CD4-positive, alpha-beta T cell treated with Interferon alpha-2 for 1 hour (primary cell): ENCODE measurements at places on chromosomes 1 and 21.
A peak's percentile ranks its signal among the peaks of the same experiment; 100 is the strongest.

- no peak for DNase-seq
Measured at GRCh38 chr21:14737284-14737691, 191.2 kb upstream of the SAMSN1 start.

DNA sequence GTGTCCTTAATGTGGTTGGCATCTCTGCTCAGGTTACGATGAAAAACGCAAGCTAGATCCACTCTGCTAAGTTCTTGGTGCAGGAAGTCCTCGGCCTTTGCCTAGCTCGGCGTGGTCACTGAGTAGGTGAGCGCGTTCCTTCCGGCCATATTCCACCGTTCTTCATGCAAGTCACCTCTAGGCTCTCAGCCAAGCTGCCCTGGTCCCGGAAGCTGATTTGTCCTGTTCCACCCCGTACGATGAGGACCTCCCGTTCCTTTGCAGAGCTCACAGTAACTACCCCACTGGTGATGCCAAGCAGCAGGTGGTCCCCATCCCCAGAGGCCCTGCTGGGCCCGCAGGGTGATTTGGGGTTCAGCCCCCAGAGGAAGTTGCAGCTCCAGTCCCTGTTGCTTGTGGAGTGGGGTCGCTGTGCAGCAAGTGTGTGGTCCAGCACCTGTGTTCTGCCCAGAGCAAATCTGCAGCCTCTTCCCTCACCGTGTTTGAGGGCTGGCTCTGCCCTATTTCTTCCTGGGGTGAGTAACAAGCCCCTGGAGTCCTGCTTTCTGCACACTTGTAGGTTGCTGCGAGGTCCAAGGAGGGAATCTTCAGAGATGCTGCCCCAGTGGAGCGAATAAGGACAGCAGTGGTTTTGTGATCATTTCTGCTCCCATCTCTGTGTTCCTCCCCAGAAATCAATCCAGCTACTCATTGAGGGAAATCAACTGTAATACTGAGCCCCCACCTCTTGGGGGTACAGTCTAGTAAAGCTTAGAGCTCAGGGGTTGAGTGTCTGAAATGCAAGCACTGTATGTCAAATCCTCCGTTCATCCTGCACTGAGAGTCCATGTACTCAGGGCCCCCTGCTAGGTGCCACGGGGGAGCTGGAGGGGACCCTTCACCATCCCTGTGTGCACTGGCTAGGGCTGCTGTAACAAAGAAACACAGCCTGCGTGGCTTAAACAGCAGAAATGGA, 2.3 kb downstream of the UMODL1 start:
- no peak for DNase-seq

DNA sequence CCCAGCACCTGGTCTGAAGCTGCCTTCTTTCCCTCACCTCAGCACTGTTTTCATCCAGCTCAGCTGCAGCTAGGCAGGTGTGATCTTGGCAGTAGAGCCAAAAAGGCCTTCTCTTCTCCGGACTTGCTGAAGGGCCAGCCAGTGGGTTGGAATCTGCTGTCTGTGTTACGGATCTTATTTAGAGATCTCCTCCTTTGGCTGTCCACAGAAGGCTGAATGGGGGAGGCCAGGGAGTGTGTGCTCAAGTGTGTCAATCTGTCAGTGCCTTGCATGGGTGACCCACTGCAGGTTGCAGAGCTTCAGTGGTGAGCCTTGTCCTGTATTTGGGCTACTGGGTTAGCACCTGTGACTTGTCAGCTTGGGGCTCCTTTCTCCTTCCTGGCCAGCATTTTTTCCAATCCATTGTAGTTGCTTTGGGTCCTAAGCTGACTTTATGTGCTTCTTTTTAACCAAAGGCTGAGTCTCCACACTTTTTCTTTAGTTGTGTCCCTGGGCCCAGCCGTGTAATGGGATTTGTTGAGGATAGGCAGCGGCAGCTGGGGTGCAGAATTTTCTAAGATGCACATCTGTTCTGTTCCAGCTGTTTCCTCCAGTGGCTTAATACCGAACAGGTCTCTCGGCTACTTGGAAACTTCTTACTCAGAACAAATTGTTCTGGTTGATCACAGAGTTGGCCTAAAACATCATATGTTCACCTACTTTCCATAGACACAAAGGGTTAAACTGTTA, 126.8 kb downstream of the PEX14 start:
- DNase-seq: no peak

DNA sequence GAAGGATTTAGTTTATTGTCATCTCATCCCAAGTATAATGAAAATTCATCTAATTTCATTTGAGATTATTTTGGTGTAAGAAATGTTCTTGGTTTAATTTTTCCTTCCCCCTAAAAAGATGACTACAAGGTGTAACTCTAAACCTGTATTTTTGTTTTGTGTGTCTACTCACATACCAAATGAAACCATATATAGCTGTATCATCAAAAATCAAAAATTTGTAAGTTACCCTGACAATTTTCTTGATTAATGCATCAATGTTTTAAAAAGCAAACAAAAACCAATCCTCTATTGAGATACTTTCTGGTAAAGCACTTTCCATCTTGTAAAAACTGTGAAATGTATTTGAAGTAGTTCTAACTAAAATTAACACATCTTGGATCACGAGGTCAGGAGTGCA, 30.8 kb downstream of the FH start:
- DNase-seq: no peak

- no peak for DNase-seq
Measured at GRCh38 chr1:111704776-111705175, 34.4 kb downstream of the INKA2 start.

GRCh38 chr1:22246755-22247480, 104.0 kb upstream of the WNT4 start:
- no peak for DNase-seq

DNA sequence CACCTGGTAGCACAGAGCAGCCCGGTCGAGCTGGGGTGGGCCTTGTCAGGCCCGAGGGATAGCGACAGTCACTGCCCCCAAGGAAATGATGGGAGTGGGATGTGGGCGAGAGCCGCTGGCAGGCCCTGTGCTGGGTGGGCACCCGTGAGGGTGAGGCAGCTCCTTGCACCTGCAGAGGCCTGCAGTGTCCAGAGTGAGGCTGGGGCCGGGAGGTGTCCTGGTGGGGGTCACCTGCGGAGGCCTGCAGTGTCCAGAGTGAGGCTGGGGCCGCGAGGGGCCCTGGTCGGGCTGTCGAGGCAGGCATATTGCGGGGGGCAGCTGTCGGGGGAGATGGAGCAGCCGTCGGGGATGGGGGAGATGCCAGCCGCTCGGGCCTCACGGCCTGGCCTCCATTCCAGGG, 49.5 kb downstream of the SLC19A1 start:
- no peak for DNase-seq

GRCh38 chr1:103283841-103284669, 175.7 kb upstream of the COL11A1 start:
- DNase-seq: no peak

- DNase-seq: no peak
Measured at GRCh38 chr21:29465546-29465945, 166.8 kb downstream of the BACH1 start.

- peak; percentile 11 for DNase-seq
Measured at GRCh38 chr1:206606867-206607266, 5.4 kb downstream of the EIF2D start.

DNA sequence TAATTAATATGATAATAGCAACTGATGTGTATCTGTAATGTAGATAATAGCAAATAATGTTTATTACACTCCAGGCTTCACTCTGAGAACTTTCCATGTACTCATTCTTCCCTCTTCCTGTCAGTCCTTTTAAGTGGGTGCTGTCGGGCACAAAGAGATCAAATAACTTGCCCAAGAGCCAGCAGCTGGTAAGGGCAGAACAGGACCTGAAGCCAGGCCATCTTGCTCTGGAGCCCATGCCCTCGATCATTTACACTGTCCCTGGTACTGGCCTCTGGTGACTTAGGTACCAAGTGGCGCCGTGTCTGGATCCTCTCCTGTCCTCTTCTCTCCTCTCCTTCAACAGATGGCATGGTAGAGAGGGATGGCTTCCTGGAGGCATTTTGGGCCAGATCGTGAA, 97.2 kb downstream of the VPS13D start:
- DNase-seq: no peak

- no peak for DNase-seq
Measured at GRCh38 chr1:180973369-180973768, 49.3 kb downstream of the STX6 start.

- DNase-seq: no peak
Measured at GRCh38 chr1:224639426-224639975, 23.4 kb downstream of the CNIH3 start.

- no peak for DNase-seq
Measured at GRCh38 chr1:236167578-236167977, 25.2 kb downstream of the GPR137B start.

DNA sequence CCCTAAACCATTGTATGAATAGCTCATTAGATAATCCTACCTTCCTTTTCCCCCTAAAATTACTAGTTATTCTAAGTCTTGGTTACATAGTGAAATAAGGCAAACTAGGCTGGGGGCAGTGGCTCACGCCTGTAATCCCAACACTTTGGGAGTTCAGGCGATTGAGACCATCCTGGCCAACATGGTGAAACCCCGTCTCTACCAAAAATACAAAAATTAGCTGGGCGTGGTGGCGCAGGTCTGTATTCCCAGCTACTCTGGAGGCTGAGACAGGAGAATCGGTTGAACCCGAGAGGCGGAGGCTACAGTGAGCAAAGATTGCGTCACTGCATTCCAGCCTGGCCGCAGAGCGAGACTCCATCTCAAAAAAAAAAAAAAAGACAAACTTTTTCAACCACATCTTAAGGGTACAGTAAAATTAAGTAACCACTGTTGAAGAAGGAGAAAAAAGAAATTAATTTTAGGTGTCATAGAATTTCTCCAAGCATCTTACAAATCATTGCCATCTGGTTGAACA, 108.5 kb downstream of the DENND1B start:
- no peak for DNase-seq

- DNase-seq: no peak
Measured at GRCh38 chr1:19987719-19988118, 8.3 kb upstream of the PLA2G2A start.

DNA sequence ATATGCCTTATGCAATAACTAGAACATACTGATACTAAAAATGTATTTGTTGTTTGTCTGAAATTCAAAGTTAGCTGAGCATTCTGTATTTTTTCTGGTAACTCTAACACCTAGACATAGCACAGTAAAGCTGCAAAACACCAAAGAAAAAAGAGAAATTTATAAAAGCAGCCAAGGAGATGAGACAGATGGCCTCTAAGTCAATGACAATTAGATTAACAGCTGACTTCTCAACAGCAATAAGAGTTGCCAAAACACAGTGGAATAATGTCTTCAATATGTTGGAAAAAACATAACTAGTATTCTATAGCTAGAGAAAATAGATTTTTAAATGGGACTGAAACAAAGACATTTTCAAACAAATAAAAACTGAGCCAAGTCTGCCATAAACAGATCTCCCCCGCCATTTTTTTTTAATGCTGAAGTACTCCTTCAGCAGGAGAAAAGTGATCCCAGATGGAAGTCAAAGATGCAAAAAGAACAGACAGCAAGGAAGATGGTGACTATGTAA, 81.3 kb downstream of the SYF2 start:
- no peak for DNase-seq
